ENCODE measurements at places on chromosomes 2 and 18. TPM values are rescaled to one million over a fixed set of nuclear protein-coding genes. Genes with fewer than 3 reads are reported as not detected.

Gene RAB17
- 0.55 TPM for total RNA-seq

Gene GPAT2
- 6.6 TPM for total RNA-seq

Gene IAH1
- total RNA-seq: 39.9 TPM

Gene TMEFF2
- 0.12 TPM for total RNA-seq

Gene GALNT14
- 0.40 TPM for total RNA-seq

Gene ASXL3
- 1.7 TPM for total RNA-seq

Gene COL4A4
- total RNA-seq: not detected

Gene ID2
- 4.1 TPM for total RNA-seq

Gene CTNNA2
- not detected for total RNA-seq

Gene CGREF1
- 4.0 TPM for total RNA-seq

Gene COLEC11
- not detected for total RNA-seq

Gene RNU2-63P
- not detected for total RNA-seq

Gene SLC30A3
- total RNA-seq: 16.7 TPM

Gene TUBA4A
- total RNA-seq: 10.7 TPM

Gene NR4A2
- 1.0 TPM for total RNA-seq

Gene BOLL
- not detected for total RNA-seq

Gene CRIM1
- total RNA-seq: 675 TPM

Gene SERPINB5
- total RNA-seq: not detected

Gene PROM2
- 0.60 TPM for total RNA-seq

Gene TWIST2
- 1.2 TPM for total RNA-seq

Gene HK2
- total RNA-seq: 11.0 TPM

Gene TTR
- total RNA-seq: not detected

Gene ZNF2
- 4.2 TPM for total RNA-seq

Gene BBS5
- 5.6 TPM for total RNA-seq

Gene ABCG5
- not detected for total RNA-seq

Gene HOXD1
- total RNA-seq: 10.4 TPM

Gene NCKAP1
- 130 TPM for total RNA-seq

Gene OR6B2
- total RNA-seq: not detected

Gene HOXD8
- 15.6 TPM for total RNA-seq

Gene SLC8A1
- 2.1 TPM for total RNA-seq

Gene RESP18
- not detected for total RNA-seq

Gene UCN
- total RNA-seq: not detected

Gene ALK
- not detected for total RNA-seq

Gene C2orf15
- total RNA-seq: not detected

Gene ROCK1
- 53.7 TPM for total RNA-seq

Gene METTL4
- 16.1 TPM for total RNA-seq

Gene MAPK4
- total RNA-seq: not detected

Gene CD8A
- total RNA-seq: not detected

Gene SNTG2
- total RNA-seq: not detected

Gene LIMS4
- total RNA-seq: 35.7 TPM

Gene STAT4
- total RNA-seq: 0.46 TPM

Gene CPO
- total RNA-seq: not detected

Gene GALNT13
- not detected for total RNA-seq

Gene ICOS
- not detected for total RNA-seq

Gene IL36G
- total RNA-seq: not detected

Gene FSIP2
- total RNA-seq: 0.16 TPM

Gene VWA3B
- not detected for total RNA-seq

Measured in endothelial cell of umbilical vein (primary cell).